ENCODE measurements at places on chromosomes 13 and 19.

DNA sequence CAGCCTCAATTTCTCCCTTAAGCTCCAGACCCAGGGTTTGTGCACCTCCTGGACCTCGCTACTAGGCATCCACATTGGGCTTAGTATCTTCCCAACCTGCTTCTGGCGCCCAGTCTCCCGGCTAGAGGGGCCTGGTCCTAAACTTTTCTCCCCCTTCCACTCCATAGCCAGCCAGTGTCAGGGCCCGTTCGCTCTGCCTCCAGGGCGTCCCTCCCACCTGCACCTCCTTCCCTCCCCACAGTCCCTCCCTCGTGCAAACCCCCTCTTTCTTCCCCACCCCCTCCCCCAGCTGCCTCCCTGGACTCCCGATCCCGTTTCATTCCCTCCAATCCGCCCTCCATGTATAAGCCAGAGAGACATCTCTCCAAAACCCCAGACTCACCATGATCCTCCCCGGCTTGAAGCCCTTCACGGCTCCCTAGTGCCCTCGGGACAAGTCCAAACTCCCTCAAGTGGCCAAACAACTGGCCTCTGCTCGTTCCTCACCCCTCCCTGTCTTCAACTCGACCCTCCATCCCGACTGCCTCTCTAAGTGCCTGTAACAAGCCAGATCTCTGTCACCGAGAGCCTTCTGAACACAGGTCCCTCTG lies 997 bp upstream of the SAMD4B start:
- peak; percentile 34 for DNase-seq

DNA sequence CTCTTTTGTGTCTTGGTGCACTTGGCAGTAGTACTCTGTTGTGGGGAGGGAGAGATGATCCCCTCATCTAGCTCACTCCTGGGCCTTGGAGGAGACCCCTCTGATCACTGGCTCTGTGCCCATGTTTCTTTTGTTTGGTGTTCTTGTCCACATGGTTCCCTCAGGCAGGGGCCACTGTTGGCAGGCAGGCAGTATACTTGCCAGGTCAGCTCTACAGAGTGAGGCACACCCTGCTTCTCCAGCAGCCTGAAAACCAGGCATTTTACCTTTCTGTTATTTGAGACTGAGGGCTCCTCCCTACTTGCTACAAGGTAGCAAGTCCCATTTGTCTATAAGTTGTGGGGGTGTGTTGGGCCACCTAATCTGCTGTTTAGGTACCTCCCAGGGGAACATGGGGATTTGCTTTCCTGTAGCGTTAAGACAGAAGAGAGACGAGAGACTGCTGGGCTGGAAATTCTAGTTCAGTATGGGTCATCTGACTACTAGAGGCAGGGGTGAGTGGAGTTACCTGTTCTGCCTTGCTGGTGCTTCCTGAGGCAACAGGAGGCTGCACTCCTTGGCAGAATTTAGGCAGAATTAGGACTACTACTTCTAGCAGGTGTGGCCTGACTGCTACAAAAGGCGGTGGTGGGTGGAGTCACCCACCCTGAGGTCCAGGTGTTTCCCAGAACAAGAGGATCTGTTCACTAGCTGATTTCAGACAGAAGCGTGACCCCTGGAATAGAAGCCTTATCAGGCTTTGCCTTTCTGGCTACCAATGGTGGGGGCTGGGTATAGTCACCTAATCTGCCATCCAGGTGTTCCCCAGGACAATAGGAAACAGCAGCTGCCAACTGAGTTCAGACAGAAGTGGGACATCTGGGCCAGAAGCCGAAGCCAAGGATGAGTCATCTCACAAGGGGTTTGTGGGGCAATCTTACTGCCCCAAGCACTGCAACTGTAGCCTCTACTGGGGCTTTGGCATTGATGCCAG lies 843.0 kb upstream of the ATXN8OS start:
- DNase-seq, result no peak

- DNase-seq, result no peak
Observed at GRCh38 chr13:73844986-73845385, 289.2 kb downstream of the KLF12 start.

GRCh38 chr19:54484451-54484850 lies 11.4 kb upstream of the CDC42EP5 start:
- no peak for DNase-seq

- DNase-seq, result no peak
Observed at GRCh38 chr19:30521937-30522336, 149.8 kb downstream of the ZNF536 start.

DNA sequence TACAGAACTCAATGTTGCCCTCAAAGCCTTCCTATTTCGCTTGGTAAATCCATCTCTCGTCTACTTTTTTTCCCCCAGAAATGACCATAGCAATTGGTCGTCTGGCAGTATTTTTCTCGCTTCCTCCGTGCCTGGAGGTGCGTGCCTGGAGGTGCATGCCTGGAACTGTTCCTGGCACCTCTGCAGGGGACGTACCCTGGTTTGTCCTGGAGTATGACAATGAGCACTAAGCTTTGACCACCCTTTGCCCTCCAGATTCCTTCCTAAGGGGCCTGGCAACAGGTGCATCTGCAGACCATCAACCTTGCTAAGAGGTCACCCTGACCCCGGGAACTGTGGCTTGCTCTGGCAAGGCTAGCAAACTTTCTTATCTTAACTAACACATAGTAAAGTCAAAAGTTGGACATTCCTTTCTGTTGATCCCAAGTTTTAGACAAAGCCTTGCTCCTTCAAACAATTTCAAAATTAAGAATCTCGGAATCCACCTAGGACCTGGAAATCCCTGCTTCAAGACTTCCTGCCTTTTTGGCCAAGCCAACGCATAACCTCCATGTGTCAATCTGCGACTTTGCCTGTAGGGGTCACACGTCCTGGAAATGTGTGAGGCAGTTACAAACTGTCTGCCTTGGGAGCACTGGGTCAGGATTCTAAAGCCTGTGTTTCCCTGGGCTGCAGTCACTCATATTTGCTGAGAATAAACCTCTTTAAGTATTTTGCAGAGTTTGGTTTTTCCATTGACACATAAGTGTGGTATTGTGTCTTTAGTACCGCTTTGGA lies 28.8 kb upstream of the TUBGCP3 start:
- peak; percentile 77 for DNase-seq

DNA sequence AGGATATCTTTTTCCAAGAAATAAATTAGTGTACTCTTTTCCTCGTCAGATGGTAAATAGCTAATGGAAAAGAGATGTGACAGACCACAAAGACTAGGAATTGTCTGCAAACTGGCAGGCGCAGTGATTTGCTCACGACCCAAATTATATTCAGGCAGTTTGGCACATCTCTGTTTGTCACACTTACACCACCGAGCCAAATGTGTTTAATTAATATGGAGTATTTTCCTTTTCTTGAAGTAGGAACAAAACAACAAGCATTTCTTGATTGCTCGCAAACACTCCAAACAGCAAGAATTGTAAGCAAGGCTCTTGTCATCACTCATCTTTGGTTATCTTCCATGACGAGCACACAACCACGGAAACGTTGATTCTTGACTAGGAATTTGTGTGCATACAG lies 884.2 kb downstream of the PCDH9 start:
- no peak for DNase-seq

DNA sequence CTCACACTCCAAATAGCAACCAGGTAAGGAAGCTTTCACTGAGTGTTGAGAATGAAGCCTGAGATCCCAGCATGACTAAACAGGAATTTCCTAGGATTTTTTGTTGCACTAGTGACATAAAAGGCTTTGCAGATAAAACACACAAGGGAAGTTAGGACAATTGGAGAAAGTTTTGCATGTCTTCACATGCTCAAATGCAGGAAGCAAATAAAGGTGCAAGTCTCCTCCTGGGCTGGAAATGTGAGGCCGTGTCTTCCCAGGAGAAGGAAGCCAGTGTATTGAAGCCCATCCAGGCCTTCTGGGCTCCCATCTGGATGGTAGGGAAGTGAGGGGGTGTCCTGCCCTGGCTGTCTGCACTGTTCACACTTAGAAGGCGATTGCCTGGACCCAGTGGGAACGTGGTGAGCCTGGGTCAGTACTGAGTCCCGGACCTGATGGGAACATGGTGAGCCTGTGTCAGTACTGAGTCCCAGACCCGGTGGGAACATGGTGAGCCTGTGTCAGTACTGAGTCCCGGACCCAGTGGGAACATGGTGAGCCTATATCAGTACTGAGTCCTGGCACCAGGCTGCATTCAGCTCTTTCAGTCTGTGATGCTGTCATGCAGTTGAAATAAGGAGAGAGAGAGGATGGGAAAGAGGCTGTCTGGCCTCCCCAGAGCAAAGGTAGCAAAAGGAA lies 38.7 kb downstream of the SIAH3 start:
- DNase-seq, result no peak

DNA sequence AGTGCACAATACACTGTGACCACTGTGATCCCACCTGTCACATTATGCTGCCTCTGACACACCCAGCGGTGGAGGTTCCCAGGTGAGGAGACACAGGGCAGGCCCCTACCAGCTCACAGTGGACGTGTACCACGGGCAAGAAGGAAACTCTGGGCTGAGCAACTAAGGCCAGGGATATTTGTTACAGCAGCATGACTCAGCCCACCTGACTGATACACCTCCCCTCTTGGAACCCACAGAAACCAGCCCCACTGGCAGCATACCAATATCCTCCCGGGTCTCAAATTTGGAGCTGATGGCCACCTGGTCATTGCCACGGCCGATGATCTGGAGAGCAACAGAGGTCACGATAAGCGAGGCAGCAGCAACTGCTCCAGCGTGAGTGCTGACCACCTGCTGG lies 14.9 kb downstream of the KLC3 start:
- DNase-seq, result no peak

DNA sequence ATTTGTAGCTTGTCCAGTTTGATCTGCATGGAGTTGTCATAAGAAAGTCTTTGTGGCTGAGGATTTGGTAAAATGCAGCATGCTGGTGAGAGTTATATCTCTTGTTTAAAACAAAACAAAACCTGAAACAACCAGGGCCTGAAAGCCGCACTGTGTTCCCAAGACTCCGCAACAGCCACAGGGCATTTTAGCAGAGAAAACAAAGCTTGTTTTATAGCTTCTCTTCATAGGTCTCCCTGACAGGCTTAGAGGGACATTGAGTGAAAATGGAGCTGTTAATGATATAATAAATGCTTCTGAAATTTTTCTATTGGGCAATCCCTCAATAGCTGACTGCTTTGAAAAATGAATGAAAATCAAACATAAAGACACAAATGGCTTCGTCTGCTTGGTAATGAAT lies 148.7 kb upstream of the RNF113B start:
- no peak for DNase-seq

DNA sequence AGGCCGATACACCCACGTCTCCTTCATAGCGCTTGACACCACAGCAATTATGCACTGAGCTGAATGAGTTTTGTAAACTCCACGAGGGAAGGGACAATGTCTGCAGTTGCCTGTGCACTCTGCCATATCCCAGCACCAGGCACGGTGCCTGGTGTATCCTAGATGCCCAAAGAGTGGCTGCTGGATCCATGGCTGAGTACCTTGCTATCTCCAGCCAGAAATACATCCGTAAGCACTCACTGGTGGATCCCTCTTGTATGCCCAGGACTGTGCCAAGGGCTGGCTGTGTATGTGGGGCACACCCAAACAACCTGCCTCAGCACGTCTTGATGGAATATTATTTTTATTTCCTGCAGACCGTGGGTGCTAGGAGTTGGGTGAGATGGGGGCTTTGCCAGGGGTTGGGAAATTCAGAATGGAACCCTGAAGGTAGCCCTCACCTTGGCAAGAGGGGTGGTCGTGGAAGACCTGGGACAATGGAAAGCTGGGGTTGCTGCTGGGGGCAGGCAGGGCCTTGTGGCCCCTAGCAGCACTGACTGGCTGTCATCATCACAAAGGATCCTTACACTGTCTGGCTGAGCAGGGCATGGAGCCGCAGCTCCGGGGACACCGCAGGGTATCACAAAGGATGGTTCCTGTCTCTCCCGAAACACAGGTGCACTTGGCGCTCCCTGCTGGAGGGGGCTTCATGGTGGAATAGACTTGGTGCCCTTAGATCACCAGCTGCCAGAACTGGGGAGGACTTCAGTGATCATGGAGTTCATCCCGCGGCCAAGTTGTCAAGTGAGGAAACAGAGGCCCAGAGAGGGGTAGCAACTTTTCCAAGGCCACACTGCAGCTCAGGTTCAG lies 131.3 kb downstream of the URI1 start:
- DNase-seq, result no peak

GRCh38 chr19:54464630-54465425 lies 1.2 kb upstream of the LENG9 start:
- DNase-seq, result peak; percentile 91

GRCh38 chr13:48232420-48233045 lies 473 bp upstream of the ITM2B start:
- no peak for DNase-seq

DNA sequence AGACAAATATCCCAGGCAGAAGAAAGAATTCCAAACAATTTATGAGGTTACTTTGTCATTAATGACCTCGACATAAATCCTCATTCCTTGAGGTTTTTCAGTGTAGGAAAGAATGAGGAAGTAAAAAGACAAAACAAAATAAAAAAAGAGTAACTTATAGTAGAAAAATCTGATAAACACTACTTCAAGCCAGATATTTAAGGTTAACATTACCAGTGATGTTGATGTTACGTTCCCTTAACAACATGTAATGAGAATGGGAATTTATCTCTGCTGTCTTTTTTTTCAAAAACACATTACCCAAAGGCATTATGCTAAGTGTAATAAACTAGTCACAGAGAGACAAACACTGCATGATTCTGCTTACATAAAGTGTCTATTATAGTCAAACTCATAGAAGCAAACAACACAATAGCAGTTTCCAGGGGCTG lies 935.1 kb downstream of the SLITRK1 start:
- no peak for DNase-seq

GRCh38 chr13:69677343-69677742 lies 430.3 kb upstream of the ATXN8OS start:
- no peak for DNase-seq

- no peak for DNase-seq
Observed at GRCh38 chr13:97133955-97134354, 88.2 kb upstream of the MBNL2 start.

DNA sequence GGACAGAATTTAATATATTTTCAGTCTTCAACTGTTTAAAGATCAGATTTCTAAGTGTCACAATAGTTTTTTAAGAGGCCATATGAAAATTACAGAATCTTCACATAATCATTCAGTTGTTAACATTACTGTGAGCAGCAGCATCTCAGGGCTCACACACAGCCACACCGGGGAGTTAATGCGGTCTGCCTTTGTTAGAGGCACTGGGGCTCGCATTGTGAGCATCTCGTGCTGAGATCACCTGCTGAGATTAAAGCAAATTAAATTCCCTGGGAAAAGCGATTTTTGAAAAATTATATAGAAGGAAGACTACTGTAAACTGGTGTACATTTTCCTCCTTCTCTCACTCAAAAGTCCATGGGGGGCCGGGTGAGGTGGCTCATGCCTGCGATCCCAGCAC lies 16.6 kb downstream of the GPR12 start:
- no peak for DNase-seq

DNA sequence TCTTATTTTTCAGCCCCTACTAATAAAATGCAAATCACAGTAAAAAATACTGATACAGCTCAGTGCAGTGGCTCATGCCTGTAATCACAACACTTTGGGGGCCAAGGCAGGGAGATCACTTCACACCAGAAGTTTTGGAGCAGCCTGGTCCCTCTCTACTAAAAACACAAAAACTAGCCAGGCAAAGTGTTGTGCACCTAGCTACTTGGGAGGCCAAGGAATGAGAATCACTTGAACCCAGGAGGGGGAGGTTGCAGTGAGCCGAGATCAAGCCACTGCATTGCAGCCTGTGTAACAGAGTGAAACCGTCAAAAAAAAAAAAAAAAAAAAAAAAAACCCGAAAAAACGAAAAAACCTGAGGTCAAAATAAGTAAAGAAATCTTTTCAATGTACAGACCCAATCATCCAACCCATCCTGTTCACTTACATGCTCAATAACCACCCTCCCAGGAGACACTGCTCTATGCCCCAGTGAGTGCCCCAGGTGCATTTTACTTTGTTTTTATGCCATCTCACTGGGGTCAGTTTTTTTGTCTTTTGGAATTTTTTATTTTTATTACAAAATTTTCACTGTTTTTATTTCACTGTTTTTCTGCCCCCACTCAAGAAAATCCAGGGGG lies 107.0 kb downstream of the ZNF486 start:
- no peak for DNase-seq

All from AG20443 (cell line).